DMS79 treated with DMSO at 0.1 percent for 48 hours (cell line): ENCODE measurements at places on chromosomes 5 and 9.

GRCh38 chr5:76643371-76643770, 20.2 kb upstream of the F2RL2 start:
- DNase-seq, result no peak

GRCh38 chr9:21434202-21435014, 5.8 kb upstream of the IFNA1 start:
- peak; percentile 2 for DNase-seq

GRCh38 chr9:126788046-126788445, 16.8 kb upstream of the ZBTB43 start:
- no peak for DNase-seq

- no peak for DNase-seq
Measured at GRCh38 chr5:179152144-179152895, 92.1 kb downstream of the ZNF354C start.

DNA sequence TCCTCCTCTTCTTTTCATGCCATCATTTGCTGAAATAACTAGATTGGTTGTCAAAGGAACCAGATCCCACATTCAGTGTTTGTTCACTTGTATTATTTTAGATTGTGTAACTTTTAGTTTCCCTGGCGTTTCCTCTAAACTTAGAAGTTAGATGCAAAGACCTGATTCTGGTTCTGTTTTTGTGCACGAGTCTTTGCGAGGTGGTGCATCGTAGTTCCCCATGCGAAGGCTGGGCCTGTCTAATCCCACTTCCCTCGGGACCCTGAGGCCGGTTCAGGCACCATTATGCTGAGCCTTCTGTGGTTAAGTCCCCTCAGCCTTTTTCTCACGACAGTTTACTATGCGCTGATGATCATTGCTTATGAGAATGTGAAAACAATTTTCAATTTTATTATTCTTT, 219.1 kb upstream of the OTULINL start:
- no peak for DNase-seq

DNA sequence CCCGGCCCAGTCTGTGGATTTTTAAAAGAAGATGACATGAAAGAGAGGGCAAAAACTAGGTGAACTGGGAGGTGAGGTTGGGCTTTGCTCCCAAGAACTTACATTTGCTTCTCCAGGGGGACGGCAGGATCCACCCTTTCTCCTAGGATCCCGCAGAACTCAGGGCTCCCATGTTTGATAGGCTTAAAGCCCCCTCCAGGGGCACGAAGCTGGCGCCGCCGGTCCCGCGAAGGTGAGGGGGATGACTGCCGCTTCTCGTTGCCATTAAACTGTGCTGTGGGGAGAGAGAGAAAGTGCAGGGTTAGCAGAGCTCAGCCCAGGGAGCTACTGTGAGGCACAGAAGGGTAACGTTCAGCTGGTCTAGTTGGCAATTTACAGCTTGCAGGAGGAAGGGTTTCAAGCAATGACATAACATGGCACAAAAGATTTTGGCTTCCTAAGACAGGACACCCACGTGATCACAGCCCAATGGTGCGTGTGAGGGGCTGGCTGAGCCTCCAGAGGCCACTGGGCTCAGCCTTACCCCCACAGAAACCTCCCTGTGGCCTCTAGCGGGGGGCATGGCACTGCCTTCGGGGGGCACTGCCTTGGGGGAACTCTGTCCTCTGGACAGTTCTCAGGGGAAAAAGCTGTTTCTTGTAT, 52.0 kb upstream of the SLC25A51 start:
- DNase-seq, result no peak

GRCh38 chr9:96599298-96599697, 20.3 kb downstream of the CDC14B start:
- no peak for DNase-seq

GRCh38 chr5:56632939-56633338, 182.4 kb upstream of the MAP3K1 start:
- DNase-seq, result no peak

GRCh38 chr5:118440496-118440895, 547.9 kb downstream of the DTWD2 start:
- peak; percentile 41 for DNase-seq
